ENCODE measurements at places on chromosomes 3 and 15.

DNA sequence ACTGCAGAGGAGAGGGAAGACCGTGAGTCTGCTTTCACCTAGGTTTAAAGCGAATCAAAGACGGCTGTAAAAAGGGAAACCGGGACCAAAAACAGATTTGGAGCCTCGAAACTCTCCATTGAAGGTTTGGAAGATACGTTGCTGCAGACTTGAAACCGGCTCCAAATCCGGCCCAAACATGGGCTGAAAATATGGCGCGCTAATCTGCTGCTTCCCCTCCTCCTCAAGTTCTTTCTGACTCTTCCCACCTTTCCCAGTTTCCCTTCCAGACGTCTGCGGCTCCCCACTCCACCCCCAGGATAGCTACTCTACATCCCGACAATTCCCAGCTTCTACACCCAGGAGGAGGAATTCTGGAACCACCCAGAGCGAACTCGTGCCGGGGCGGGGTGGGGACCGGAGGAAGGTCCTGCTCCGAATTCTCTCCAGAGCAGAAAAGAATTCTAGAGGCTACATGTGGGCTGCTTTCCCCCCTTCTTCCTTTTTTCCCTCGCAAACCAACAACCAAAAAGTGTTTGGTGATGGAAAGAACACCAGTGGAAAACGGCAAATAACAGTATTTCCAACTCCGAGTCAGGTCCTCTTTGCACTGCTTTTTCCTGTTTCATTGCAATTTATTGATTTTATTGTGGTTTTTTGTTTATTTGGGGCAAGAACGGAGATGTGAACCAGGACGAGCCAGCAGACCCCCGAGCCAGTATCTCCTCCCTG, 8.5 kb downstream of the EOMES start:
- DNase-seq, result no peak

- no peak for DNase-seq
These were observed 53.0 kb downstream of the GAP43 start for GRCh38 chr3:115676336-115676735.

DNA sequence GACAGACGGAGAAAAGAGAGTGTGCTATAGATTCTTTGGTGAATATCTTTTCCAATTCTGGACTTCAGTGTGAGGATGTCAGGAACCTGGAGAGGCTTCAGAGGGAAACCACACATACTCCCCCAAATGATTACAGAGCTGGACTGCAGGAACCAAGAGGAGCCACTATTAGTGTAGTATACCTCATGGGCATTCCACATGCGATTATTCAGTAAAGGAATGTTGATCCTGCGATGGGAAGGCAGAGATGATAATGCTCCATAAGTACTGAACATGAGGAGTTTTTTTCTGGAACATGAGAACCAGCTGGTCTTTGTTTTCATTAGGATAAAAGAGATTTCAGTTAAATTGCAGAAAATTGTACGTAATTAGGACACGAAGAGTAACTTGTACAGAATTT, 18.7 kb downstream of the STARD9 start:
- no peak for DNase-seq

- no peak for DNase-seq
These were observed 1.4 kb downstream of the POPDC2 start for GRCh38 chr3:119658994-119659393.

- no peak for DNase-seq
These were observed 48.0 kb downstream of the EHHADH start for GRCh38 chr3:185205865-185206264.

- no peak for DNase-seq
These were observed 106.0 kb upstream of the MRPL3 start for GRCh38 chr3:131608741-131609140.

DNA sequence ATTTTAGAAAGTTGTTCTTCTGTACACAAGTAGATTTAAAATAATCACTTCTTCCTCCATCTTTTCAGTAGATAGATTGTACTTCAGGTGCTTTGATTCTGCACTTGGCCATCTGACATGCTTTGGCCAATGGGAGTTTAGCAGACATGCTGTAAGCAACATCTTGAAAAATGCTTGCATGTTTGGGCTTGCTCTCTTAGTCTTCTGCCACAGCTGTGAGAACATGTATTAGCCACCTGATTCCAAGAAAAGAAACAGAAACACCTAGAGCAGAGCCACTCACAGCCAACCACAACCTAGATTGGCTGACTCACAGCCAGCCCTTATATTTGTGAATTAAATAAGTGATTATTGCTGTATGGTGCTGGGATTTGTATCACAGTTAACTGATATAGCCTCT, 70.2 kb upstream of the GADL1 start:
- no peak for DNase-seq

DNA sequence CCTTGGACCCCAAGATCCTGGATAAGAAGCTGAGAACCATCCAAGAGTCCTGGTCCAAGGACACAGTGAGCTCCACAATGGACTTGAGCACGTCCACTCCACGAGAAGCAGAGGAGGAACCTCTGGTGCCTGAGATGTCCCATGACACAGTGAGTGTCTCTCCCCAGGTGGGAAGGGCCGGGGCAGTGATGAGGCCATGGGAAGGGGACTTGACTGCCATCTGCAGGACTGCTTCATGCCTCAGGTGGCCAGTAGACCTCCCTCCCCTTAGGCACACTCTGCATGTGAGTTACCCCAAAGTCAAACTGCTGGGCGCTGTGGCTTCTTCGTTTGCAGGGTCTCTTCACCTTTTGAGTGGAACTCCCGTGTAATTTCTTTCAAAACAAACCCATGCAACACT, 59.7 kb downstream of the CCDC33 start:
- no peak for DNase-seq

DNA sequence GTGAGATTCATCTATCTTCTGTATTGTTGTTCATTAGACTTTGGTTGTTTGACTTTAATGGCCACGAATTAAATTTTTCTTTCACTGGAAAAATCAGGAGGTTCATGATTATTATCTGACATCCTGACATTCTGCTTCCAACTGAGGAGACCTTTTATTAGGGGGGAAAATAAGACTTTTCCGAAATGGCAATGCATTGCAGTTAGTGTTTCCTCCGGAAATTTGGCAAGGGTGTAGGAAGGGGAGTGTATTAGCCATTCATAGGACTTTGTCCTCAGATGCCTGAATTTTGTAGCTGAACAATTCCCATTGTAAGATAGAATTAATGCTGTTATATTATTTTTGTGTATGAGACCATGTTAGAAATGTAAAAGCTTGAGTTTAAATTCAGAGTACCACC, 450.6 kb upstream of the TGFBR2 start:
- DNase-seq, result no peak

- no peak for DNase-seq
These were observed 68.7 kb downstream of the SUMF1 start for GRCh38 chr3:4398120-4398940.

DNA sequence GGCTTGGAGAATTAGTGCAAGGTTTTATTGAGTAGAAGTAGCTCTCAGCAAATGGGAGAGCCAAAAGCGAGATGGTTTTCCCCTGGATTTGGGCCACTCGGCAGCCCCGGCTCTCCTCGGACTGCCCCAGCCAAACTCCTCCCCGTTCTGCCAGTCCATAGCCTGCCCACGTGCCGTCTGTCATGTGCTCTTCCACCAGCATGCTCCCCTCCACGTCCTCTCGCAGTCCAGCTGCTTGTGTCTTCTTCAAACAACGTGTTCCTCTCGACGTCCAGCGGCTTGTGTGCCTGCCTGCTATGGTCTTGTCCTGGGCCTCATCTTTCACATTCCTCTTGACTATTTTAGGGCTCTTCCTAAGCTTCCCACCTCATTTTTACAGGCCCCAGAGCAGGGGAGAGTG, 16.7 kb upstream of the SECISBP2L start:
- DNase-seq, result no peak

- no peak for DNase-seq
These were observed 864 bp upstream of the NEO1 start for GRCh38 chr15:73051391-73051806.

DNA sequence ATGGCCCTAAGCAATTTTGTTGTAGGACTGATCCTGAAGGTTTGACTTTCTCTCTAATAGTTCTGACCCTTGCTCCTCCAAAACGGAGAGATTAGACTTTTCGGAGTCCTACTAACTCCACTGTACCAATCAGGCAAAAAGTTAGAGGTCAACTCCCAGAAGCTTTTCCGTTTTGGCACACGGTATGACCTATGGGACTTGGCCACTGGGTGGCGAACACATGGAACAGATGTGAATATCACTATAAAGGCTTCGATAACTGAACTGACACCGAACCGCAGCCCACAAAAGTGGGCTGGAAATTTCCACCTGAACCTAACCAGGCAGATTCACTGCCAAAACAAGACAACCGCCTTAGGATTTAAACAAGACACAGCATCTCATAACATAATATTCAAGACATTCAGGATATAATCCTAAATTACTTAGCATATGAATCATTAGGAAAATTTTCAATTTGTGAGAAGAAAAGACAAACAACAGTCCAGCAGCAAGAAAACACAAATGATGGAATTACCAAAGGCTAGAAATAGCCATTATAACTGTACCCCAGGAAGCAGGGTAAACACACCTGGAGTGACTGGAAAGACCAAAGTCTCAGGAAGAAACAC, 12.2 kb upstream of the TM2D3 start:
- no peak for DNase-seq

DNA sequence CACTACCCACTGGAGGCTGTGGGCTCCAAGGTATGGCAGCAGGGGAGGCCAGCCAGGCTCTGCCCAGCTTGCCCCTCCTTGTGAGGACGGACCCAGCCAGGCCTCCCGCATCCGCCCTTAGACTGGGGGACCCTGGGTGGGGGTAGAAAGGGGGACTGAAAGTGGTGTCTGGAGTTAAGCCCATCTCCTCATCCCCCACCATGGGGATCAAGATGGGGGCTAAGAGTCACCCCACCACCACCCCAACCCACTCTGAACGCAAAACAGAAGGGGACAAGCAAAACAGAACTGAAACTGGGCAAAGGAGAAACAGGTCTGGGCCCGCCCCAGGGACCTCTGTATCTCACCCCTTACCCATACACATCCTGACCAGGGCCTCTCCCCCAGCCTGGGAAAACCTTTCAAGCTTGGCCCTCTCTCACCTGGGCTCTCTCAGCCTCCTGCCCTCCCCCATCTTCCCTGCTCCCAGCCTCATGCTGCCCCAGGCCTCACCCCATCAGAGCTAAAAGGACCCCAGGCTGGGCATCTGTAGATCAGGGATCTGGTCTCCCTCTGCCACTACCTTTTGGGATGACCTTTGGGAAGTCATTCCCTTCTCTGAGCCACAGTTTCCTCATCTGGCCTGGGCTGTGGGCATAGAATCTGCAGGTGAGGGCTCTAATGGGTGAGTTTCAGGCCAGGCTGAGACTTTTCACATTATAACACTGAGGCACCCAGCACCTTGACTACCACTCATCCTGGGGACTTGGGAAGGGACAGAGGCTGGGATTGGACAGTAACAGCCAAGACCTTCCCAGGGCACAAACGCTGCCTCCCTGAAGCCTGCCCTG, 30.0 kb upstream of the CYP11A1 start:
- DNase-seq, result no peak

GRCh38 chr15:99130765-99131440, 26.0 kb downstream of the SYNM start:
- DNase-seq, result no peak
